ENCODE measurements at places on chromosomes 13 and 19. TPM values are rescaled to one million over a fixed set of nuclear protein-coding genes. Genes with fewer than 3 reads are reported as not detected.

DNA sequence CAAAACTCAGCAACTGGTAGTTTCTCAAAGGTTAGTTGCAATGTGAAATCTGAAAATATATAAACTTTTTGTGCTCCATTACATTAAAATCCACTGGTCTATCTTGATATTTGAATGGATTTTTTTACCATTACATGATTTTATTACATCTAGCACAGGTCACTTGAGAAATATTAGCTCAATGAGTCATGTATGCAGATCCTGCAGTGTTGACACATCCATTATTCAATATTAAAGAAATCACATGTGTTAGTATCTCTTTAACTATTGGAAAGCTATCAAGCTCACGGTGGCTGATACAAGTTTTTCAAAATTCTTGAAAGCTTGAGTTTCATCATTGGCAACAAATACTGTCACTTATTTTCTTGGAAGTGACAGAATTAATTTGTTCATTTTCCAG, 373.9 kb upstream of the TSHZ3 start:
- no peak for DNase-seq

GRCh38 chr13:88288326-88288725, 617.2 kb downstream of the SLITRK5 start:
- no peak for DNase-seq

The GSX1 gene
- not detected for total RNA-seq

GRCh38 chr19:17404015-17404414, 1.4 kb downstream of the BST2 start:
- DNase-seq: no peak

GRCh38 chr13:91056746-91057145, 290.7 kb upstream of the MIR17HG start:
- no peak for DNase-seq

DNA sequence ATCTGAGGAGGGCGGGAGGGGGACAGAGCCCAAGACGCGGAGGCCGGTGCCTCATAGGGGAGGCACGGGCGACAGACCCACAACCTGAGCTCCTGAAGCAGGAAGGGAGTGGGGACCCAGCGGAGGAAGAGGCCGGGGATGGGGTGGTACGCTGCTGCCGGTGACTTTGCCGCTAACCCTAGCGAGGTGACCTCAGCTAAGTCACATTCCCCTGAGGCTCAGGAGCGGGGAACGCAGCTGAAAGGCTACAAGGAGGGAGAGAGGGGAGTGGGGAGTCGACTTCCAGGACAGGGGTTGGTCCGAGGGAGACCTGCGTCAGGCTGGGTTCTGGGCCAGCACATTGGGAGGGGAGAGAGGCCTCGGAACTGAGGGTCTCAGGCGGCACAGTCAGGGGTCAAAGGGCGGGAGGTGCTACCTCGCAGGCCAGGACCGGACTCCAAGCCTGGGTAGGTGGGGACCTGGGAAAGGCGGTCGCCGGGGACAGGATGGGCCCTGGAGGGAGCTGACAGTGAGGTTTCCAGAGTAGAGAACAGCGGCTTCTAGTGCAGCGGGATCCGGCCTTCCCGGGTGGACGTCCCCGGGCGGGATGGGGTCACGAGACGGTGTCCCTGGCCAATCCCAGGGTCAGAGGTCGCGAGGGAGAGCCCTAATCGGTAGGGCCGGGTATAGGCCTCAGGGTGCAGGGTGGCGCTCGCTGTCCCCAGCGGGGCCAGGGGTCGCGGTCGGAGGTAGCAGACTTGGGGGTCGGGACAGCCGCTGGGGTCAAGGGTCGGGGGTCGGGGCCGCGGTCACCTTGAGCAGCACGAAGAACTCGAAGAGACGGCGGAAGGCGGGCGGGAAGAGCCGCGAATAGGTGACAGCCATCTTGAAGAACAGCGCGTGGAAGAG, 699 bp downstream of the TMEM259 start:
- DNase-seq: no peak

DNA sequence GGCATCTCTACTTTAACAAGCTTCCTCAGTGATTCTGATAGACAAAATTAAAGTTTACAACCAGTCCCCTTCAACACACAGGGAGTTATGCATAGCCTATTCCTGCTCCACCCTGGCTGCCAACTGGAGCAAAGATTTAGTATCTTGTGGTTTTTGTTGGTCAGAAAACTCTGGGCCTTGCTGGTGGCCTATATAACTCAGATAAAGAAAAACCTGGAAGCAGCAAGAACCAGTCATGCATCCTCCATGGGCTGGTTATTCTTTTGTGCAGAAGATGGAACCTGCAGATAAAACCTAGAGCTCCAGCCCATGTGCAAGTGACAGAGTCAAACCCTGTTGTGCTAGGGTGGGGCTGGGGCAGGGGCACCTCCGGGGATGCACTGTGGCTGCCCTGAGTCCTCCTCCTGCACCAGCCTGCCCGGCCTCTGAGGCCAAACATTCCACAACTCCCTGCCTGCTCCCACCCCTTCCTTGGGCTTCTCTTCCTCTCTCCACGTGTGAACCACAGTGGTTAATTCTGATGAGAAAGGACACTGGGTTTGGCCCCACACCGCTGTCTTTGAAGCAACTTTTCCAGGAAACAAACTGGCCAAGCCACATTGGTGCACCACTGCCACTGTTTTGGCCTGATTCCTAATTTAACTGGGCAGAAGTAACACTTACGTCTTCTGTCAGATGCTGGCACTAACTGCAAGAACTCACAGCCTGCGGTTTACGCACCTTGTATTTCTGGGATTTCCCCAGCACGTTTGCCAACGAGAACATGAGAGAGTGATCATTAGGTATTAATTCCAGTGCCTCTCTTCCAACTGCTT, 23.3 kb upstream of the GGACT start:
- peak; percentile 8 for DNase-seq

The CRYL1 gene
- 22.8 TPM for total RNA-seq

GRCh38 chr13:63041640-63042414, 1626.2 kb upstream of the PCDH20 start:
- DNase-seq: no peak

DNA sequence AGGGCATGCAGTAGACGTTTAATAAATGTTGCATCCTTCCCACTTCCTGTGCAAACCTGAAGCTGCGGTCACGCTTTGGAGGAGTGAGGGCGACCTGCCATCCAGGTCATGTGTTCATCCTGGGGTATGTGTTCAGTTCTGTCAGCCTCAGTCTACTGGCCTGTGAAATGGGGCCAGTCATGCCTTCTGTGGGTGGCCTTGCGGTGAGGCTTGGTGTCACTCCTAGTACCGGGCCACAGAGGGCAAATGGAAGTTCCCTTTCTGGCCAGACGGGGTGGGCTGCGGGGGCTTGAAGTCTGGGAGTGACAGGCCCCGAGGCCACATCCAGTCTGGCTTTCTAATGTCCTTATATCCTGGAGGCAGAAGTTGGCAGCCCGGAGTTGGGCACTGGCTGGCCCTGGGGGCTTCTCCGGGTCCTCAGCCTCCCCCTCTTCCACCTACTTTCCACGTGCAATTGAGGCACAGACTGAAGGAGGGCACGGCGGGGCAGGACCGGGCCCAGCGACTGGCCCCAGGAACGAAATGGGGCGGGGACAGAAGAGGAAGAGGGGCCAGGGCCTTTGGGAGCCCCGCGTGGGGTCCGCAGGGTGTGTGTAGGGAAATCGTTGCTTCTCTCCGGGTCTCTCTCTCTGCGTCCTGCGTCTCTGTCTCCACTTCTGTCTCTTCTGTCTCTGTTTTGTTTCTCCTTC, 11.1 kb downstream of the PDE4A start:
- DNase-seq: no peak

DNA sequence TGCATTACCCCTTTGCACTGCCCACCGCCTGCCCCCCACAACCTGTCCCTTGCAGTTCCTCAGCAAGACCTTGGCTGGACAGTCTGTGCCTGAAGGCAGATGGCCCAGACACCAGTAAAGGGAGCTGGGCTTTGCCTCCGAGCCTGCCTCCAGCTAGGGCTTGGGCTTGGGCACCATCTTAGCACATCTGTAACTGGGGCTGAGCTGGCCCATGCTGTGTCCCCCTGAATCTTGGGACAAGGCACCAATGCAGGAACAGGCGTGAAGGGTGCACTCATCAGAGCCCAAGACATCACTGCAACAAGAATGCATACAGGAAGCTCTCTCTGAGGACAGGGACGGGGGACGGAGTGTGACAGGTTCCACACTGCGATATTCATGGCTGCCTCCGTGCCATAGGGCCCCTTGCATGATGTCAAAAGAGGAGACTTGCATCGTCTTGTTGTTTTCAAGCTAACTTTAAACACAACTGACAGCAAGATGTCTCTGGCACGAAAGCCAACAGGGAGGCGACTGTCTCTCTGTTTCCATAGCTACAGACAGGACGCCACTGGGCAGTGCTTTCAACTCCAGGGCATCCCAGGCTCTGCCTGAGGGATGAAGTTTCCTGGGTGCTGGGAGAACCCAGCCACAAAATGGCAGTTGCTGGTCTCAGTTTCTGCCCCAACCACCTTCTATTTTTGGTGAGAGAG, 8.7 kb upstream of the CHST8 start:
- DNase-seq: no peak

The POLR2I gene
- 108 TPM for total RNA-seq

The BTBD2 gene
- 56.9 TPM for total RNA-seq

GRCh38 chr13:48507021-48507420, 25.9 kb downstream of the RCBTB2 start:
- DNase-seq: no peak

- no peak for DNase-seq
Observed at GRCh38 chr19:55209693-55210472, 582 bp upstream of the PTPRH start.

DNA sequence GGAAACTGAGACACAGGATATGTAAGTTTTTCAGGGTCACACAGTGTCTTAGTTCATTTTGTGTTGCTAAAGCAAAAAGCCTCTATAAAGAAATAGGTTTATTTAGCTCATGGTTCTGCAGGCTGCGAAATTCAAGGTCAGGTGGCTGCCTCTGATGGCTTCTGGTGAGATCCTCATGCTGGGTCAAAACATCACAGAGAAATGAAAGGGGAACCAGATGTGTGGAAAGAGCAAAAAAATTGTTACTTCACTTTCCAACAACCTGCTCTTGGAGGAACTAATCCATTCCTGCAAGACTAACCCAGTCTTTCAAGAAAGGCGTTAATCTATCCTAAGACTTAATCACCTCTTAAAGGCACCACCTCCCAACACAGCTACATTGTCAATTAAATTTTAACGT, 64.2 kb upstream of the UBL3 start:
- DNase-seq: no peak

The RNF225 gene
- not detected for total RNA-seq

The SIRT2 gene
- total RNA-seq: 75.1 TPM

- DNase-seq: no peak
Observed at GRCh38 chr13:83878691-83879430, 3.4 kb downstream of the SLITRK1 start.

DNA sequence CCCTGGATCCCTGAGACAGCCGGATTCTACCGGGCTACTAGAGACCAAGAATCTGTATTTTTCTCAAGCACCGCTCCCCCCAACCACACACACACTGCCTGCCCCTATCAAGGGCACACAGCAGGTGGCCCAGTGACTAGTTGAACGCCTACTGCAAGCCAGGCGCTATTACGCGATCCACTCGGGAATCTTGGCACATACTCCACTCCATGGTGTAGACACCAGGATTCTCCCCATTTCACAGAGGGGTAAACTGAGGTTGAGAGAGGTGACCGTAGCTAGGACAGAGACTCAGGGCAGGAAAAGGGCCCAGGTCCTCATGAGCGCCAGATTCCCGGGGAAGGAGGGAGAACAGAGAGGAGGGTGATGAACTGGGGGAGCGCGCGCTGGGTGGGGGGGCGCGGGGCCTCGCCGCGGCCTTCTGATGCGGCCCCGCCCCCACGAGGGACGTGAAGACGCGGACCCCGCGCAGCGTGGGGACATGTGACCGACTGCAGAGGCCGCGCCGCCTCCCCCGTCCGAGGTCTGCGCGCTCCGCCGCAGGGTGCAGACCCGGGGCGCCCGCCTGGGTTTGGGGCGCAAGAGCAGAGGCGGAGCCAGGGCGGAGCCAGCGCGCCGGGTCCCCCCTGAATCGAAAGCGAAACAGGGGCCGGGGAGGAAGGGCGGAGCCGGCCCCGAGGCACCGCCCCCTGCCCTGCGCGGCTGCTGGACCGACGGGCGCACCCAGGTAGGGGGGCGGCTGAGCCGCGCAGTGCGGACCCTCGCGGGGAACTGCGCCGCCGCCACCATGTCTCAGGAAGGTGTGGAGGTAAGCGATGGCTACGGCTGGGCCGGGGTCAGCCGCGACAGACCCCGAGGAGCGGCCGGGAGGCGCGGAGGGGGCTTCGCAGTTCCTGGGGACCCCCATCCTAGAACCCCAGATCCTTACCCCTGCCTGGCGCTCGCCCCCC, at the start of gene SHFL:
TSS of gene SHFL (plus strand) at position 677 of the 950 bp plus-strand sequence. CDS start at position 788, 111 bp downstream.
- peak; percentile 74 for DNase-seq

- no peak for DNase-seq
Observed at GRCh38 chr19:14337510-14337909, 43.7 kb upstream of the ADGRE5 start.

The CBLC gene
- not detected for total RNA-seq

GRCh38 chr13:75550159-75550567, 572 bp downstream of the UCHL3 start:
- DNase-seq: no peak

GRCh38 chr13:85529218-85529594, 270.0 kb downstream of the SLITRK6 start:
- no peak for DNase-seq

DNA sequence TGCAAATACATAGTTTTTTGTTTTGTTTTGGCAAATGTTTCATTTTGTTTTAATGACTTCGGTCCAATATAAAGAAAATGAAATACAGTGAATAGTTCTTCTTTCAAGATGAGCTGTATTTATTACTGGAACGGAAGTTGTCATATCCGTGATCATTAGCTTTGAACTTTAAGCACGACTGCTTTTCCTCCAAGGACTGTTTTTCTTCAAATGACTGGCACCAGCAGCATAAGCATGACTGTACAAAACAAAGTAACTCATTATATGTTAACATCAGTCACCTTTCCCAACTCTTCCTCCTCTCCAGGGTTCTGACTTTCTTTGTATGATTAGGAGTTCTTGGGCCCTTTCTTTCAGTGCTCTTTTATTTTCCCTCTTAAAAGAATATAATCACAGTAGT, 20.5 kb downstream of the EDNRB start:
- no peak for DNase-seq

The ZNF610 gene
- 2.1 TPM for total RNA-seq

- DNase-seq: no peak
Observed at GRCh38 chr19:3333662-3334061, 32.7 kb upstream of the NFIC start.

The RYR1 gene
- total RNA-seq: 1.7 TPM

DNA sequence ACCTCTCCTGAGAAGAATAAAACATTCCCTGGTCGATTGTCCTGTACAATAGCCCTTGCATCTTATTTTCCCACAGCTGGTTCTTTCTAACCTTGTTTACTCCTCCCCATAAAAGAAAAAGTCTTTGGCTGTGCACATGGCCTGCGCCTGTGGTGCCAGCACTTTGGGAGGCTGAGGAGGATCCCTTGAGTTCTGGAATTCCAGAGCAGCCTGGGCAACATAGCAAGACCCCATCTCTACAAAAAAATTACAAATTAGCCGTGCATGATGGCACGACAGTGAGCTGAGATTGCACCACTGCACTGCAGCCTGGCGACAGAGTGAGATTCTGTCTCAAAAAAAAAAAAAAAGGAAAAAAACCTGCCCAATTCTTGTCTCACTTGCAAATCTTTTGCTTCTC, 7.2 kb upstream of the NUP62 start:
- DNase-seq: no peak

- DNase-seq: no peak
Observed at GRCh38 chr13:113186061-113186900, 22.2 kb downstream of the PCID2 start.

The SOX1 gene
- total RNA-seq: not detected

Measured in heart right ventricle (tissue), 16 donors.